T-helper 22 cell (primary cell): ENCODE measurements at places on chromosomes 7 and 10.

DNA sequence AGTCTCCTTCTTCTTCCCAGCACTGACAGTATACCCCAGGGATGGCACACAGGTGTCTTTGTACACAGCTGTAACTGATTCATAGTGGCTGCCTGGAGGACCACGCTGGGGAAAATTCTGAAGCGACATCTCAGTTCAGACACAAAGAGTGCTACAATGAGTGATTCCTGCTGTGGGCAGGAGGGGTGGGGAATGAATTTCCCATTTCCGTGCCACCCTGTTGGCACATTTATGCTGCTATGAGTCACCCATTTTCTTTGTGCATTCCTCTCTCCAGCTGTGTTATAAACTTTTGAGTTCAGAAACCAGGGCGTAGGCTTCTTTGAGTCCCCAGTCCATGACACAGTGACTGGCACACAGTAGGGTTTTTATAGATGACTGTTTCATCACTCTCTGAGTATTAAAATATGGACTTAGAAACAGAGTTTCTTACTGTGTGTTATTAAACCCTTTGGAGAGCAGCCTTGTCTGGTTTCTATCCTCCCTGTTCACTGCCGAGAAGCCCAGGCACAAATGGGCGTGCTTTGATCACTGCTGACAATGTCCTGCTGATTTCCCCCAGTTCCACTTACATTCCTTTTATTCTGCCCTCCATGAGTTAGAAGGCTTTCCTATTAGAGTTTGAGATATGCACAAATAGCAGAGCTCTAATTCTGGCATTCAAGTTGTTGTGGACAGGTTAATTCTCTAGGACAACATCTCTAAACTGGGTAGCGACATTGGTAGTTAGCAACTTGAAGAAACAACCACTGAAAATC lies 24.0 kb upstream of the NPS start:
- no peak for DNase-seq

DNA sequence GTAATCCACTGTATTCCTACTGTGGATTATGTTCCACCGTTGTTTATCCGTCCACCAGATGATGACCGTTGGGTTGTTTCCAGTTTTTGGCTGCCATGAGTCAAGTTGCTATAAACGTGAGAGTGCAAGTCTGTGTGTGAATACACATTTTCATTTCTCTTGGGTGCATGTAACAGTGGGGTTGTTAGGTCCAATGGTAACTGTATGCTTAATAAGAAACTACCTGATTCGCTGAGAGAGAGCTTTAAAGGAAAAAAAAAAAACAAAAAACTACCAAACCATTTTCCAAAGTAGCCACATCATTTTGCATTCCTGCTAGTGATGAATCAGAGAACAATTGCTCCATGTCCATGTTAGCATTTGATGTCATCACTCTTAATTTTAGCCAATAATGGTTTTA lies 15.9 kb downstream of the UBN2 start:
- DNase-seq, result no peak

- DNase-seq, result no peak
These were observed 61.4 kb downstream of the ST7 start for GRCh38 chr7:117014673-117015133.

- DNase-seq, result no peak
These were observed 52.2 kb downstream of the GPAM start for GRCh38 chr10:112131346-112131745.
